ENCODE measurements at places on chromosomes 2 and 18.

DNA sequence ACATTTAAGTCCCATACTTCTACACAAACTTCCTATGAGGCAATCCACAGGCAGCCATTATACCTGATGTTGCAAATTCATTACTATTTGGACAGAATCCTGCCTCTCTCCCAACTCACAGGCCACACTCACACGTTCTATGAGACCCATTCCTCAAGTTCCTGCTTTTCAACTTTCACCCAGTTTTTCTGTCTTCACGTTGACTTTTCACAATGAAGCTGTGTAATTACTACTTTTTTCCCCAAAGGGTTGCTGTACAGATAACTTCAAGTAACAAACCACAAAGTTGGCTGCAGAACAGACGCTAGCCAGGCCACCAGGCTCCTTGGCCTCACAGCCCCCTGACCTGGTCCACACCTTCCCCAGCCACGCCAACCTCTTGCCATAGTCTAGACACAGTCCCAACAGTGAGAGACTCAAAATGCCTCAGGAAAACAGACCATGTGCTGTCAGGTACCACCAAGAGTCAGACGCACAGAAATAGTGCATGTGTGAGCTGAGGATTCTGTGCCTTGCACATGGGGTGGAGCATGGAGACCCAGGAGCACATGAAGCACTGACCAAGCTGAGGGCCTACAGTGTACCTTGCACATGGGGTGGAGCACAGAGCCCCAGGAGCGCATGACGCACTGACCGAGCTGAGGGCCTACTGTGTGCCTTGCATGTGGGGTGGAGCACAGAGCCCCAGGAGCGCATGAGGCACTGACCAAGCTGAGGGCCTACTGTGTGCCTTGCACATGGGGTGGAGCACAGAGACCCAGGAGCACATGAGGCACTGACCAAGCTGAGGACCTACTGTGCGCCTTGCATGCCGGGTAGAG lies 61.0 kb downstream of the EIPR1 start:
- DNase-seq = no peak

- no peak for DNase-seq
Measured at GRCh38 chr18:66150650-66151049, 399.8 kb downstream of the CDH7 start.

DNA sequence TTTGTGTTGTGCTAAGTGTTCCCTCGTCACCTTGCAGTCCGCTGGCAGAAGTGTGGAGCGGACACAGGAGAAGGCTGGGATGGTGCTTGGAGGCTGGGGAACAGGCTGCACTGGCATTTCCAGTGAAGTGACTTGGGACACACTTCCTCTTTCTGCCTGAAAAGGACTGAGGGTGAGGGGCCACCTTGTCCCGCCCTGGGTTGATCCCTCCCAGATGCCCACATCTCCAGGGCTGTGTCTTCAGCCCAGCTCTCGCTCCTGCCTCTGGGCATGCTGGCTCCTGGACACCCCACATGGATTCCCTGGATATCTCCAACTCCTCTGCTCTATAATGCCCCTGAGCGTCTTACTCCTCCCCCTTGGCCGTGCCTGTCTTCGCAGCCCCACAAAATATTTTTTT lies 412.6 kb downstream of the PTPRM start:
- DNase-seq = no peak

DNA sequence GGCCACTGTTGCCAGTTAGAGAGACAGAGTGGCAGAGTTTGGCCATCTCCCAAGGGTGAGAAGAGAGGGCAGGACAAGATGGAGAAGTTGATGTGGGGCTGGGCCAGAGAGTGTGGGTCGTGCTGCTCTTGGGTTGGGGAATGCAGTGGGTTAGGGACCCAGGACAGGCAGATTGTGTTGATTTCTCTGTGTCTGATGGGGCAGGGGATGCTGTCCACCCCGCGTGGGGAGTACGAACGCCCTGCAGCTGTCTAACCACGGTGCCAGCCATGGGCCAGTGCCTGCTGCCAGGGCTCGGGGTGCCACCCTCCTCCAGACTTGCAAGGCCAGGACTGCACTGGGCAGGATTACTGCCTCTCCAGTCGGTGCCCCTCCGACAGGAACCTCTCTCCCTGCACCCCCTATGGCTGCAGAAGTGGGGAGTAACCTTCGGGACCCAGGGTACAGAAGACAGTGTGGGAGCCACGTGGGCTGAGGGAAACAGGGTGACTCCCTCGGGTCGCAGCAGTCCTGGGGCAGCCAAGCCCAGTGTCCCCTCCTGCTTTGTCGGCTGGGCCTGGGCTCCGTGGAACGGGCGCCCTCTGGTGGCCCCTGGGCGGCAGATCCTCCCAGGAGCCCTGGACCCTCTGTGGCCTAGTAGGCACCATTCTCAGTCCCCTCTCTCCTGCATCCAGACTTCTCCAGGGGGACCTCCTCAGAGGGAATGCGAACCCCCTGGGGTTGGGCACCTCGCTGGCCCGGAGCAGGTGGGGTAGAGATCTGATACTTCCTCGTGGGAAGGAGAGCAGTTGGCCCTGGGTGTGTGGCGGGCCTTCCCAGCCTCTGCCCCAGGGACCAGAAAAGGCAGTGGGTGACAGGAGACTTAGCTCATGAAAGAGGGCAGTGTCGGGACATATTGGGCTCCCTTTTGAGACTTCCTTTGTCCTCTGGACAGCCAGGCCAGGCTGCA lies 2.7 kb downstream of the GPC1 start:
- DNase-seq = peak; percentile 59

DNA sequence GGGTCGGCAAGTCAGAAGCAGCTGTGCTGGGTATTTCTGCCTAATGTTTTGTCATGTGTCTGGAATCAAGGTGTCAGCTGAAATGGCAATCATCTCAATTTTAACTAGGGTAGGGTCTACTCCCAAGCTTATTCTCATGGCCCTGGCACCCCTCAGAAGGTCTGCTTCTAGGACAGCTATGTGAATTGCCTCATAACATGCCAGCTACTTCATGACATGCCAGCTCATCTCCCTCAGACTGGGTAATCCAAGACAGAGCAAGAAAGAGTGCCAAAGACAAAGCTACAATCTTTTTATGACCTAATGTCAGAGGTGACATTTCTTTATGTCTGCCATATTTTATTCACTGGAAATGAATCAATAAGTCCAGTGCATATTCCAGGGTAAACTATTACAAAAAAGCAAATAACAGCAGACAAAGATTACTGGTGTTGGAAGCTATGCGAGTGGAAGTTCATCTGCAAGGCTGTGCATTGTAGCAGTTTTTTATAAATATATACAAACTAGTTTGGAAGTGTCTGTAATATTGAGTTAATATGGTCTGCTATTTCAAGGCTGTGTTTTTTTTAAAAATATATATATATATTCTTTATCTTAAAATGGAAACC lies 153.3 kb downstream of the FSIP2 start:
- no peak for DNase-seq

- DNase-seq = peak; percentile 26
Measured at GRCh38 chr2:180621941-180622918, 358.2 kb upstream of the UBE2E3 start.

DNA sequence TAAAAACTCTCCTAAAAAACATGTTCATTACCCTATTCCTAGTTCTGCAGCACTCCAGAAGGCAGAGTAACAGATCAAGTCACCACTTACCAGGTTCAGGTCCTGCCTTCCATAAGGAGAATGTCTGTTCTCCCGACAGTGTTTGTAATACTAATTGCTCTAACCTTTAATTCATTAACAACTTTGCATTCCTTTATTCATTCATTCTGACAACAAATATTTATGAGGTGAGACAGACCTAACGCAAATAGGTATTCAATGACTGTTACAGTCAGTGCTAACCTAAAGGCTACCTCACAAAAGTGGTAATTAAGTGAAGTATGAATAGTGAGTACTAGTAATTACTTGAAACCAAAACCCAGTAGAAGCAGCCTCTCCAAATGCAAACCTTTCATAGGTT lies 224.0 kb downstream of the AFF3 start:
- DNase-seq = no peak

- no peak for DNase-seq
Measured at GRCh38 chr18:2589345-2590068, 18.1 kb downstream of the NDC80 start.

DNA sequence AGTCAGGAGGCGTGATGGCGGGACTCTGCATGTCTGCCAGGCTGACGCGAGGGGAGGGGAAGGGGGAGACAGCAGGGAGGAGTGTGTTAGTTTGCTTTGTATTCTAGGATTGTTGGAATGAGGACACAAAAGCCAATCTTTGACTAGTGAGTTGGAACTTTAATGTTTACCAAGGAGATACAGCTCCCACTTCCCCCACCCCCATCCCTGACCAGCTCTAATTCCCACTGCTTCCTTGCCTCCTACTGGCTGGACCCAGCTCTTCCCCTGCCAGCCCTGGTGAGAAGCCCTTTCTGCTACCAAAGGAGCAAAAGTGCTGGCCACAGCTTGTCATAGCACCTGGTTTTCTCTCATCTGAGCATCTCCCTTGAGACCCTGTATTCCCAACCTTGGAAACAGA lies 84.5 kb downstream of the CELF4 start:
- no peak for DNase-seq

DNA sequence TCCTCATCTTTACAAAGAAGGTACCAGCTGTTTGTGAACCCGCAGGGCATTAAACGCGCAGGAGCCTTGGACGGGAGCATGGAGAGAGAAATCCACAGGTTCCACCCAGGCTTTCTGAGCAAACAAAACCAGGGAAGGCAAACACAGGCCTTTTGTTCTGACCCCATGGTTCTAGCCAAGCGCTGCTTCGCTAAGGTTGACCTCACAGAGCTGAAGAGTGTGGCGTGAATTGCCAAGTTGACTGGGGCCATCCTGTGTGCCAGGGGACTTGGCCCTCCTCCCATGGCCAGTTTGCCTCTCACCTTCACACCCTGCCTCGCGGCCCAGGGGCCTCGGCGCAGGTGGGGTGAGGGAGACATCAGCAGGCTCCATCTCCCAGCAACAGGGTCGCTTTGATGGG lies 74.1 kb downstream of the VAPA start:
- DNase-seq = no peak

DNA sequence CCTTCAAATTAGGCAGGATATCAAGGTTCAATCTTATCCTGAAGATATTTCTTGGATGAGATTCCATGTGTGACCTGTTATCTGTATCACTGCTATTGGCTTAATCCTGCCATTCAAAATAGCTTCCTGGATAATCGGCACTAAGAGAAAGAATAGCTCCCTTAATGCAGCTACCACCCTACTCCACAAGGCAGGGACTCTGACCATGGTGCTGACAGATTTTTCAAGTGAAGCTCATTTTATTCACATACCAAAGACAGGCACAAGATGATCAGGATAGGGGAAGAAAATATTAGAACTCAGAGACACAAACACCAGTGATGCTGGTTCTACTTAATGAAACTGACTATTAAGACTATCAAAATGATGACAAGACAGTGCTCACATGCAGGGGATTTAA lies 74.9 kb downstream of the ORC4 start:
- DNase-seq = no peak

DNA sequence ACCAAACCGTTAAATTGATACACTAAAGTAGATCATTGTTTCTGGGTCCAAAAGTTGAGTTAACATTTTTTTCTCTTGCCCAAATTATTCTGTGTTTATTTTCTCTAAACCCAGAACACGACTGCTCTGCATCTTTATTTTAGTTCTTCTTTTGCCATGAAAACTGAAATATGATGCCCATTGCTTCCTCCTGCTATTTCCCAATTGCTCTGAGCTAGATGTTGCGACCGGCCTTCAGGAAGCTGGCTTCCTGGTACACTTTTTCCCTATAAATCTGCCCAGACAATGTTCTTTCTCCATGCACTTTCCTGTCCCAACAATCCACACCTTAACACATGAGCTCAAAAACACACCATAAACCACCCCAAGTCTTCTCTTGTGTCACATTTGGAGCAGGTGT lies 501.4 kb downstream of the FBXO15 start:
- no peak for DNase-seq

GRCh38 chr2:26460613-26461031 lies 17.3 kb downstream of the OTOF start:
- no peak for DNase-seq

GRCh38 chr2:170006587-170007325 lies 171.2 kb upstream of the MYO3B start:
- no peak for DNase-seq

- no peak for DNase-seq
Measured at GRCh38 chr2:118841828-118842461, 5.5 kb downstream of the EN1 start.

DNA sequence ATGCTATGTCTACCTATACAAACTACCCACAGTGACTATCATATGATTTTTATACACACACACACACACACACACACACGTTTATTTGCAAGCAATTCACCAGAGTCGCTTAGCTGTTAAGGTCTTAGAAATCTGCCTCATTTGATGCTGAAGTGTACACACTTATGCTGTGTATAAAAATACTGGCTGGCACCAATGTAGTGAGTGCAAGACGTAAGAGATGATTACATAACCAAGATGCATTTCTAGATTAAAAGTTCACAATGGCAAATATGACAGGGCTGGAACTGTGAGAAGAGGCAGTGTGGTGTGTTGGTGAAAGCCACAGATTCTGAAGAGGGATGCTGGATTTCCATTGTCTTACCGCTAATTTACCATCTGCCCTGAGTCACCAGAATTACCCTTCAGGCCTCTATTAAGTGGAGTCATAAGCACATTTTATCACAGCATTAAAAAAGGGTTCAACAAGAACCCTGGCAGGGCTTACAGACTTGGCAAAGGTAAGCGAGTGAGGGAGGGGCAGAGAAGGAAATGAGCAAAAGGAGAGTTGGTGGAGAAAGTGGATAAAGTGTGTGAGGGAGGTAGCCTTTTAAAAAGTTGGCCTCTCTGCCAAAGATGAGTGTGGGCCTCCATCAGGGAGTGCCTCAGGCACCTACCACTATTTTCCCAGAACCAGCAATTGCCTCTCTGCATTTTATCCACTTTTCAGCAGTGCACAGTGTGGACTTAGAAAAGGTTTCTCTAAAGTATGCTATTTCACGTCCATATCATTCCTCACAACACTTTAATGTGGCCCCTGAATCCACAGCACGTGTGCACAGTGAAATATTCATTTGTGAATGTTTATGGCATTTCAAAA lies 21.5 kb downstream of the MEIS1 start:
- no peak for DNase-seq

DNA sequence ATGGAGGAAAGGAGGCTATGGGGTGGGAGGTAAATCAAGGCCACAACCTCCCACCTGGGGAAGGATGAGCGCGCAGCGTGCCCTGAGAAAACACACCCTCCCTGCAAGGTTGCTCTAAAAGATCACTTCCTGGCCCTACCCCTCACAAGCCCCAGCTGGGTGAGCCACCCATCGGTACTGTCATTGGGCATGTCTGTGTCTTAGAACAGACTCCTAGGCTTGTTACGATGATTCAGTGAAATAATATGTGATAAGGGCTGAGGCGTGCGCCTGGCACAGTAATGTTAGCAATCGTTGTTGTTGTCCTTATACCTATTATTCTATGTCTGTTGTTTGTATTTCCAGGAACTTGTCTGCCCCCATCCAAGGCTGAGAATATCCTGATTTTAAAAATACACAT lies 175.1 kb downstream of the ZFP36L2 start:
- DNase-seq = no peak

Measured in NCI-H1436 (cell line).